ENCODE measurements at places on chromosomes 6 and 20. TPM values are rescaled to one million over a fixed set of nuclear protein-coding genes. Genes with fewer than 3 reads are reported as not detected.

PKHD1 gene
- total RNA-seq, result 0.10 TPM

TAP1 gene
- total RNA-seq, result 23.0 TPM

NKX2-2 gene
- total RNA-seq, result not detected

AIF1 gene
- not detected for total RNA-seq

ADGRF1 gene
- not detected for total RNA-seq

LRRC73 gene
- total RNA-seq, result 0.17 TPM

HFE gene
- 1.9 TPM for total RNA-seq

ZNF391 gene
- 1.7 TPM for total RNA-seq

DNA sequence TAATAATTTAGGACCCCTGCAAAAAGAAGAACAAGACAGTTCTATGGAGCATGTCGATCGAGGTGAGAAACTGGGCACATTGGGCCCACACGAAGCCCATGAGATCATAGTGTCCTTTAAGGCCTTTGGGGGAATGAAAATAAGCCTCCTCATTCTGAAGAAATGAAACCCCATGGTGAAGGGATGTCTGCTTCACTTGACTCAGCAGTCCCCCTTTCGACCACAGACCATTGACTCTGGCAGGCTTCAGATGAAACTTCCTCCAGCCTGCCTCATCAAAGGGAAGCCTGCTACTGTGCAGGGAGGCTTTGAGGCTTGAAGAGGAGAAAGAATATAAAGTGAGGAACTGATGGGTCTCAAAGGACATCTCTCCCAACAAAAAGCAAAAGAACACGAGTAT lies 144.2 kb upstream of the FBXL4 start:
- DNase-seq, result no peak

GRCh38 chr6:159450815-159451465 lies 242.1 kb downstream of the SOD2 start:
- no peak for DNase-seq

- DNase-seq, result peak; percentile 66
Measured at GRCh38 chr6:46419576-46420002, 71.7 kb downstream of the RCAN2 start.

- DNase-seq, result peak; percentile 75
Measured at GRCh38 chr6:108587258-108588059, 26.7 kb downstream of the FOXO3 start.

GRCh38 chr6:107600936-107601335 lies 111.0 kb downstream of the SOBP start:
- peak; percentile 18 for DNase-seq

DNA sequence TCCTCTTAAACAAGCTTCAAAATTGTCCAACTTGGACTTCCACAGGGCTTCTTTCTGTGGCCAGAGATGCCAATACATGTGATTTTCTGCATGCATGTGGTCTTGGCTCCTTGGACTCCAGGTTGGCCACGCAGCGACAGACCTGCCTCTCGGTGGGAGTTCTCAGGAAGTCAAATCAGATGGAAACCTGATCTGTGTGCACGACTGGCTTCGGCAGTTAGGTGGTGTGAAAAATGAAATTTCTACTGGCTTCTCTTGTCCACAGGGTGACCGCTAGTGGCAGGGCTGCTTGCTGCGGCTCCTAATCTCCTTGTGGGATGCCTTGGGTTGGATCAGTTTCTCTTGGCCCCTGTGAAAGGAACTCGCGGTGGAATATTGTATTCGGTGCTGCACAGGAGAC lies 57.3 kb downstream of the PHACTR3 start:
- DNase-seq, result no peak

GRCh38 chr6:13508711-13509705 lies 21.6 kb upstream of the GFOD1 start:
- DNase-seq, result no peak

- no peak for DNase-seq
Measured at GRCh38 chr6:23498013-23498412, 628.0 kb upstream of the NRSN1 start.

DNA sequence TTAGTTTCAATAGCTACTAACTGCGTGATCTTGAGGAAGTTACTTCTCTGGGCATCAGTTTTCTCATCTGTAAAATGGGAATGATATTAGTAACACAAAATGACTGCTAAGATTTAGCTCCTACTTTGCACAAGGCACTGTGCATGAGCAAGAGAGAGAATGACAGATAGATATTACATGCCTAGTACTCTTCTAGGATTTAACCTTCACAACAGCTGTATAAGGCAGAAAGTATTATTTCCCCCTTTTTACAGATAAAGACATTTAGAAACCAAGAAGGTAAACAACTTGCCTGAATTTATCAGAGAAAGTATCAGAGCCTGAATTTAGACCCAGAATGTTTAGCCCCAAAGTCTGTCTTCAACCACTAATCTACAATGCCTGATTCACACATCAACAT lies 281.6 kb downstream of the KHDC1L start:
- no peak for DNase-seq

- DNase-seq, result no peak
Measured at GRCh38 chr20:24504331-24505285, 35.2 kb downstream of the SYNDIG1 start.

DNA sequence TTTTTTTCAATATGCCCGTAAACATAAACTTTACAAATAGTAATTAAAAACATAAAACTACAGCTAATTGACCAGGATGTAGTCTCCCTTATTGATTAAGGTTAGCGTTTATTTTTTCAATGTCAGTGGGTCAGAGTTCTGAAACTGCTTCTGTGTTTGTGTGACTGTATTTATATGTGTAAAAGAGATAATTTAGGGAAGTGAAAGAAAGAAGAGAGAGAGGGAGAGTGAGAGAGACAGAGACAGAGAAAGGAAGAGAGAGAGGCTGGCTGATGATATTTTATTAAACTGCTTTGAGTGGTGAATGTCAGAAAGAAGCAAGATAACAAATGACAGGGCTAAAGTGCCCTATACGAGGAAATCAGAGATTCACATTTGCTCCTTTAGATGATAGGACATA lies 266.1 kb upstream of the PTCHD4 start:
- no peak for DNase-seq

DNA sequence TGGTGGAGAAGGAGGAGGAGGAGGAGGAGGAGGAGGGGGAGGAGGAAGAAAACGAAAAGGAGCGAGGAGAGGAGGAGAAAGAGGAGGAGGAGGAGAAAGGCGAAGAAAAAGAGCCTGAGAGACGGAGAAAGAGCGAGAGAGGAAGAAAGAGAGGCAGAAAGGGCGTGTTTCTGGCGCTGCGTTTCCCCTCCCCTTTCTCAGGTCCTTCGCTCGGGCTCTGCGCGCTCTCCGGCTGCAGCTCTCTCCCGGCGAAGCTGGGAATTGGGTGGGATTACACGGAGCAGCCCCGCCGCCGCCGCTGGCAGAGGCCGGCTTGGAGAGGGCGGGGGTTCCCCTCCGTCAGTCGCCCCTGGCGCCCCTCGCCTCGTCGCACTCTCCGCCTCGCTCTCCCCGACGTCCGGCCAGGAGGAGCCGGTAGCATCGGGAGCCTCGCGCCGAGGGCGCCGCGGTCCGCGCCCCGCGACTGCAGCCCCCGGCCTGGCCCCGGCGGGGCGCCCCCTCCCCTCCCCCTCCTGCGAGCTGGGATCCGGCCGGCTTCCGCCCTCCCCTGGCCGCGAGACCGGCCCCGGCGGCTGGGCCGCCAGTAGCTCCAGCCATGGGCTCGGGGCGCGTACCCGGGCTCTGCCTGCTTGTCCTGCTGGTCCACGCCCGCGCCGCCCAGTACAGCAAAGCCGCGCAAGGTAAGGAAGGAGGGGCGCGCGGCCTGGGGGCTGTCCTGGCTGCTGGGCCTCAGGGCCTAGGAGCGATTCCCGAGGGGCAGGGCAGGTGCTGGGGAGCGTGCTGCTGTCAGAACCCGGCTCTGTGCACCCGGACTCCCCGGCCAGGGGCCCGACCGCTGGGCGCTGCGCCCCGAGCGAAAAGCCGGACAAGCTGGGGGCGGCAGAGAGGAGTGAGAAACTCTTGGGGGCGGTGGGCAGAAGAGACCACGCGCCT lies at the start of gene SCUBE3:
TSS of gene SCUBE3 (plus strand) at position 133 of the 933 bp plus-strand sequence. CDS start at position 596, 463 bp downstream.
- DNase-seq, result no peak

GRCh38 chr6:158686791-158687381 lies 37.0 kb downstream of the SYTL3 start:
- no peak for DNase-seq

DNA sequence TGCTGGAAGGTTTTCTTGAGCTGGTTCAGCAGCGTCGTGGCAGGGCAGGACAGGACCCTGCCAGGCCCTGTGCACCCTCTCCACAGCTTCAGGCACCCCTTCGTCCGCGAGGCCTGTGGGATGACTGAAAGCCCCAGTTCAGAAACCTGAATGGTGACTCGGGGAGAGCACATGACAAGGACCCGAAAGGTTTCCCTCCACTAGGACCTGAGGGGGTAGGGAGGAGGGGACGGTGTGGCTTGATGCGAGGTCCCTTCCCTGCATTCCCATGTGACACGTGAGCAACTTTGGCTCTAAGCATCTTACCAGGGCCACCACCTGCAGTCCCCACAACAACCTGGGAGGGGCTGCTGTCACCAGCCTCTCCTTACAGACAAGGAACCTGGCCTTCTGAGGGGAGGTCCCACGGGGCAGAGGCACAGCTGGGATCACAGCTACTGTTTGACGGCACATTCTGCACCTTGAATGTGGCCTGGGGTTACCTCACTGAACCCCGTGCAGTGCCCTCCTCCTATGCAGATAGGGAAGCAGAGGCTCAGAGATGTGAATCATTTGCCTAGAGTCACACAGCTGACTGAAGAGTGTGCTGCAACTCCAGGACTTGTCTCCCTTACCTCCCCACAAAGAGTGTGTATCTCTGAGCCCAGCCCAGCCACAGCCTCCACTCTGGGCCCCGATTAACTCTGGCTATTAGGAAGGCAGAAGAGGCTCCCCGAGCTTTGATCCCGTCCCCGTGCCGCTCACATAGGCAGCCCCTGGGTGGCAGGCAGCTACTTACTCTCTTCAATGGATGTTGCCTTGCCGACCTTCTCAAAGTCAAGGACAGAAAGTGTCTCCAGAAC lies 84.6 kb downstream of the PTPN1 start:
- no peak for DNase-seq

- DNase-seq, result no peak
Measured at GRCh38 chr6:109075934-109076333, 18.7 kb downstream of the SESN1 start.

DNA sequence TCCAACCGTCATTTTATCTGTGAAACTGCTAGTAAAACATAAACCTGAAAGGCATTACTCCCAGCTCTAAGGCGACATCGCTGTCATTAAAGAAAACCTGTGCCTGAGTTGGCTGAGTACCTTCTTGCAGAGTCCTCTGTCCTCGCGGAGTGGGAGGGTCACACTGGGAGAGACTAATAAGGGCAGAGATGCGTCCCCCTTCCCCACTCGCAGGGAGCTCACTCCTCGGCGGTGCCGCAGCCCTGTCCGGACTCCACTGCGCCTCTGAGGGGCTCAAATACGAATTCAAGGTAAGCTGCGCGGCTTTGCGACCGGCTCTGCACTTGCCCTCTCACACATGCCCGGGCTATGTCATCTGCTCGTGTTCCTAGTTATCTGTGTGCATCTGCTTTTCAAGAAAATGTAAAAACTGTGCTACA lies at the start of gene COL19A1:
TSS of gene COL19A1 (plus strand) at position 206 of the 419 bp plus-strand sequence. CDS start 13,012 bp downstream, outside the sequence.
- DNase-seq, result no peak

GRCh38 chr6:160269023-160269521 lies 10.5 kb upstream of the SLC22A2 start:
- no peak for DNase-seq

GRCh38 chr6:105380634-105381033 lies 22.2 kb downstream of the PREP start:
- no peak for DNase-seq

DNA sequence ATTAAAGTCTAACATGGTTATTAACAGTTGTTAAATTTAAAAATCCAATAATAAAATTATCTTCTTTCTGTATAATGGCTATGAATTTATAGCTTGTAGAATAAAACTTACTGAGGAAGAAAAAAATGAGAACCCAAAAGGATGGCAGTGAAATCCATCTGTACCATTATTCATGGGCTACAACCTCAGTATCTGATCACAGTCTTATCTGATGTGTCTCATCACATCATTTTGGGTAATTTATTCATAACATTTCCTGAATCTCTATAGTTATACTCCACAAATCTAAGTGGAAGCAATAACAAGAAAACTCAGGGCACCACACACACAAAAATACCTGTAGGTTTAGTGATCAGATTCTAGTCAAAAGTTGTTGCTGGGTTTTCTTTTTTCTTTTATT lies 7.3 kb downstream of the CLDN20 start:
- no peak for DNase-seq

DNA sequence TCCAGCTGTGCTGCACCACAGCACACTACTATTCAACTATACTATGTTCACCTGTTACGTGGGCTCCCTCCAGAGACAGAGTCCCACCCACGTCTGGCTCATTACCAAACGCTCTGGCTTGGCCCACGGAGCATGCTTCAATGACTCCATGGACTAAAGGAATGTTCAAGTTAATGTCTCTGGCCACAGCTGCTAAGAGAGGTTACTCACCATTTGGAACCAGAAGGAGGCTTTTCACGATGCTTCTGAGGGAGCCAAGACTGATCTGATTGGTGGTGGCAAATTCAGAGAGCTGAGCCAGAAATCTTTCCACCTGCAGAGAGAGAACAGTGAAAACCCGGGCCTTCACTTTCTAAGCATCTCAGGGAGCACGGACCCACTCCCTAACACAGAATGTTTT lies 15.6 kb downstream of the COMMD7 start:
- DNase-seq, result no peak

DNA sequence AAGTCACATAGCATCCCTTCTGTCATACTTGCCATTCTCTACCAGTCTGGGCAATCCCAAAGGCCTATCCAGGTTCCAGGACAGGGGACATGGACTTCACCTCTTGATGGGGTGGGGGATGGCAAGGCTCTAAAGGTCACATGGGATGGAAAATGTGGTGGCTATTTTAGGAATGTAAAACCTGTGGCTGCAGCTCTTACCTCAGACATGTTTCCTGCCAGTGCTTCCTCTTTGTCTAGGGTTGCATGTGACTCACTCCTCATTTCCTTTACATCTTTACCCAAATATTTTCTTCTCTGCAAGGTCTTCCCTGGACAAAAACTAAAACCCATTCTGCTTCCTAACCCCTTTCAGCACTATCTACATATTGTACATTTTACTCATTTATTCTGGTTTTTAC lies 135.7 kb downstream of the BTBD3 start:
- DNase-seq, result peak; percentile 23

DNA sequence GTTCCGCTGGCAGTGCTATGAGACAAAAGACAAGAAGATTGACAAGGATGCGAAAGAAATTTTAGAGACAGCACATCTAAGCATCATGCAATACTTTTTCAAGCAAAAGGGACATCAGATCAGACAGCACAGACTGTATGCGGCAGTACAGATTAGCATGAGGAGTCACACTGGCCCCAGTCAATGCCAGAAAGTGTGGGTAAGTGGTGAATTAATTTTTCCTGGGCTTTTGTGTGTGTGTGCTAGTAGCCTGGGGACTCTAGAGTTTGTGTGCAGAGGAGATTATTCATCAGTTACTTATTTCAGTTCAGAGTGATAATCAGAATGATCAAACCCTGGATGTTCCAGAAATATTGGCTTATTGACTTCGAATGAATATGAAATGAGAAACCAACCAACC lies 47.2 kb downstream of the LAMA4 start:
- DNase-seq, result no peak

GRCh38 chr6:87197547-87197946 lies 42.2 kb downstream of the ZNF292 start:
- DNase-seq, result no peak

- no peak for DNase-seq
Measured at GRCh38 chr6:6788394-6789032, 200.0 kb downstream of the LY86 start.

GRCh38 chr6:76000629-76001028 lies 71.8 kb downstream of the IMPG1 start:
- no peak for DNase-seq

Data from HepG2 (cell line).